ENCODE measurements at places on chromosomes 4 and X.

DNA sequence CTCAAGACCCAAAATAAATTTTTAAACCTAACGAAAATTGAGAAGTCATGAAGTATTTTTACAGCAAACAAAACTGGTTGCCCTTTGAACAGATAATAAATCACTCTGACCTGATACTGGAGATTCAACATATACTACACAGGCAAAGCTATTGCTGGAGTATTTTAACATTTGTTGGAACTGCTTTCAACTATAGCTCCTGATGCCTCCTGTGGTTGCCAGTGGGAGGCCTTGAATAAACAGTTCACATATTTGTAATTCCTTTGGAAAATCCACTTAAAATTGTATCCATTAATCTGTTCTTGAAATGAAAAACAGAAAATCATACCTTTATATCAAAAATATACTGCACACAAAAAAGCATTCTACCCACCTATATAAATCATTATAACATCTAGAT is 605.1 kb downstream of the KCTD8 start:
- DNase-seq: no peak

DNA sequence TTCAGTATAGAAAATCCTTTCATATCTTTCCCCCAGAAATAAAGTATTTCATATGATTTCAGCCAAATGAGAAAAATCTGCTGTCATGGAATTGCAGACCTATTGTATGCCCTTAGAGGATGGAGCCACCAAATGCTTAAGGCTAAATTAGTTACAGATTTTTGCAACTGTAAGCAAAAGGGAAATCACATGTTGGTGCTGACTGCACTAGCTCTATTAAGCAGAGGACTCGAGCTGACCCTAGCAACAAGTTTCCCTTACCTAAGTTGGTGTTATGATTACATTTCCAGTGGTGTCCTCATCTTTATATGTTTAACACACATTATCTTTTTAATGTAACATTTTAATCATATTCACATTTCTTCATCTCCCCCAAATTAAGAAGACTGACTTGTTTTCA is 58.3 kb upstream of the DOCK11 start:
- peak; percentile 12 for DNase-seq

- no peak for DNase-seq
Measured at GRCh38 chr4:186708554-186708953, 15.1 kb downstream of the FAT1 start.

- peak; percentile 7 for DNase-seq
Measured at GRCh38 chrX:44314259-44314734, 29.2 kb downstream of the EFHC2 start.

- no peak for DNase-seq
Measured at GRCh38 chrX:37405956-37406355, 56.8 kb downstream of the PRRG1 start.

GRCh38 chrX:107669261-107669660 is 41.0 kb downstream of the PRPS1 start:
- no peak for DNase-seq

DNA sequence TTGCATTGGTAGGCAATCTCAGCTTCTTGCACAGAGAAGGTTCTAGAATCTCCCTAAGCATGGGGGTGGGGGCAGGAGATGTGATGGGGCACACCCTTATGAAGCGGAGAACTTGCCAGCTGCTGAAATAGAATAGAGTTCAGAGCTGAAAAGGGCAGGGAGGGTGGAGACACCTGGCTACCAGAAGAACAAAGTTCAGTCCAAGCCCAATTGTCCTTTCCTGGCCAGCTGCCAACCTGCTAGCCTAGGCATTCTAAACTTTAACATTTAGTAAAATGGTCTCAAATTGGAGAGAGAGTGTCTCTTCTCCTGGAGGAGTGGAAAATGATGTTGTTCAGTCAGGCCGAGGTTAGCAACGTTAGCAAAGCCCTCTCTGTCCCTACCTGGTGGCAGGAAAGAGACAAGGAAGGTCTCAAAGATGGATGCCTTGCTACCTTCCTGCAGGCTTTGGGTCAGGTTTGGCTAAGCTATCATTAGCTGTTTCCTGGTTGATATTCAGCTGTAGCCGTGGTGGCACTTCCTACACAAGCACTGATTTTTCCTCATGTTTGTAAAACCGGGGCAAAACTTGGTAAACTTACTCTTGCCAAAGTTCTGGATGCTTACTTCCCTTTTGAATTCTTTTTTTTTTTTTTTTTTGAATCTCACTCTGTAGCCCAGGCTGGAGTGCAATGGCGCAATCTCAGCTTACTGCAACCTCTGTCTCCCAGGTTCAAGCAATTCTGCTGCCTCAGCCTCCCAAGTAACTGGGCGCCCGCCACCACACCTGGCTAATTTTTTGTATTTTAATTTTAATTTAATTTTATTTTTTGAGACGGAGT is 34.7 kb upstream of the NYX start:
- DNase-seq: peak; percentile 58

- no peak for DNase-seq
Measured at GRCh38 chr4:61511716-61512488, 311.8 kb downstream of the ADGRL3 start.

- DNase-seq: no peak
Measured at GRCh38 chrX:84453351-84454246, 48.7 kb downstream of the HDX start.

DNA sequence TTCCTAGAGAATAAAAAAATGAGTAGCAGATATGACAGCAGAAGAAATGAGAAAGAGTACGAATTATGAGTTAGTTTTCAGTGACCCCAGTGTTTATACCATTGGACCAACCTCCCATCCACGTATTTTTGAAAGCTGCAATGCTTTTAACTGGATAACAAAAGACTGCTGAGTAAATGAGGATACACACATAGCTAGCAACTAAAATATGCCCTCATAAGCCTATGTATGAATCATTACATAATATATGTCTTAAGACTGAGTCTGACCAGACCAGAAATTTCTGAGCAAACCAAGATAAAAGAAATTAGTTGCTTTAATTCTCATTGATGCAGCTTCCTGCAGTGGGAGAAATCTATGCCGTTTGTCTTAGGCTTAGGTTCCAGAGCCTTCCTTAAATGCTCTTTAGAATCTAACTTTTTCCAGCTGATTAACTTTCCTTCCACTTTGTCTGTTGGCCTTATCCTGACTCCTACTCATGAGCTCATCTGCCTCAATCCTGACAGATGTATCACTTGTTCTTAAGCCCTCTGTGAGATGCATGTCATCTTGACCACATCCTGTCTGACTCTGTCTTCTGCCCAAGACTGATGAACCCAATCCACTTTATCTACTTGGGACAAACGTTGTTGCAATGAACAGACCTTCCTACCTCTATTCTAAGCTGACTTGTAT is 301.4 kb upstream of the AADAT start:
- DNase-seq: no peak

- no peak for DNase-seq
Measured at GRCh38 chrX:15434205-15434604, 50.0 kb upstream of the VEGFD start.

DNA sequence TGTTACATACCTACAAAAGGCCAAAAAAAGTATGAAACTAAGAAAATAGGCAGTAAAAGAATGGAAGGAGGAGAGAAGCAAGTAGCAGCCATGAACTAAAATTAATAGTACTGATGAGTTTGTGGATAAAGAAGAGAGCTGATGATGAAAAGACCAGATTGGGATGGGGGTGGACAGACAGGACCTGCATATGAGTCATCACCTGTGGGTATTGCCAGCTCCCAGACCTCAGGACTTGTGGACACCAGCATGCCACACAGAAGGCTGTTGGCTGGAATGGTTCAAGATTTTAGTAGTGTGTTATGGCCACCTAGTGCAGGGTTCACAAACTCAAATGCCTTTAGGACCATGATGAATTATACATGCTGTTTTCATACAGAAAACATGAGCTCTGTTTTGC is 58.9 kb downstream of the ARX start:
- DNase-seq: no peak

DNA sequence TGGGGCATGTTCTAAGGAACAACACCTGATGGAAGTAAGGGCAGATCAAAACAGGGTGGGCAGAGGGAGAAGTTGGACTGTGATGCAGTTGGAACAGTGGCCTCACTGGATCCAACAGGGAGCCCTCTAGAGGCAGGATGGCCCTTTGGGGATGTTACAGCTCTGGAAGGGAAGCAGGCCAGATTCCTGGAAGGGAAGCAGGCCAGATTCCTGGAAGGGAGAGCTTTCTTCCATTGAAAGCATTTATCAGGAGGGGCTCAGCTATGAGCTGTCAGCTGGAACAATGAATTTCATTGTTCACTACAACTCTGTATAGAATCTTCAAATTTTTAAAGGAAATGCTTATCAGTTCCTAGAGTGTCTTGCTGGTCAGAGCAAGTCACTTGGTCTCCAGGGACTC is 17.7 kb downstream of the IL15 start:
- no peak for DNase-seq

GRCh38 chrX:2492531-2493218 is 8.1 kb downstream of the DHRSX start:
- DNase-seq: no peak

GRCh38 chr4:124530464-124531077 is 182.0 kb downstream of the ANKRD50 start:
- no peak for DNase-seq

DNA sequence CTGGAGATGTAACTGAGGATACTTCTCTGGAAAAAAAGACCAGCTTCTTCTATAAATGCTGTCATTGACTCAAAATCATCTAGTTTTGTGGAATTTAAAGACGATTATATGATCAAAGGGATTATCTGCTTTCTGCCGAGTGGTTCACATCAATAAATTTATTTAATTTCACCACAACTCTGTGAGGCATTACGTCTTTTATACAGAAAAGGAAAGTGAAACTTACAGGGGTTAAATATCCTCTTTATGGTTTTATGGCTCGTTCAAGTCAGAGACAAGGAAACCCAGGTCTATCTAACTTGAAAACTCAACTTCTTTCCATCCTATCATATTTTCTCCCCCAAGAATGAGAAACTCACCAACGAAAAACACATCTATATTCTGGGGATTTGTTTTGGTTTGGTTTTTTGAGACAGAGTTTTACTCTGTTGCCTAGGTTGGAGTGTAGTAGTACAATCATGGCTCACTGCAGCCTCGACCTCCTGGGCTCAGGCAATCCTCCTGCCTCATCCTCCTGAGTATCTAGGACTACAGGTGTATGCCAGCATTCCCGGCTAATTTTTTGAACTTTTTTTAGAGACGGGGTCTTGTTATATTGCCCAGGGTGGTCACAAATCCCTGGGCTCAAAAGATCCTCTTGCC is 377.9 kb upstream of the EMCN start:
- peak; percentile 2 for DNase-seq

DNA sequence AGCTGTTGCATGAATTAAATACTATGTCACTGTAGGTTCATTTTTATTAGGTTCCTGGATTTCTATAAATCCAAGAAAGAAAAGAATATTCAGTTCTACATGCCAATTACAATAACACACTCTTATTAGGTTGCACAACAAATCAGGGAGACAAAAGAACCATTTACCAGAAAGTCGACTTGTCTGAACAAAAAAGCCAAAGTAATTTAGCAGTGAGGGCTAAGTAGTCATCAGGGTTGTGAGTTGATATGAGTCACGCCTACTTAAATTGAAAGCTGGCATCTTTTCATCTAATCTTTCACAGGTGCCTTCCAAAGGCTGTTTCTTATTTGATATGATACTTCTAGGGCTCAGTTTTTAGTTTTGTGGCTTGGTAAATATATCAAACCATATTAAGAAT is 25.4 kb upstream of the GNRHR start:
- no peak for DNase-seq

GRCh38 chr4:173909294-173909693 is 374.2 kb downstream of the FBXO8 start:
- no peak for DNase-seq
